ENCODE measurements at places on chromosomes 11 and 22.

DNA sequence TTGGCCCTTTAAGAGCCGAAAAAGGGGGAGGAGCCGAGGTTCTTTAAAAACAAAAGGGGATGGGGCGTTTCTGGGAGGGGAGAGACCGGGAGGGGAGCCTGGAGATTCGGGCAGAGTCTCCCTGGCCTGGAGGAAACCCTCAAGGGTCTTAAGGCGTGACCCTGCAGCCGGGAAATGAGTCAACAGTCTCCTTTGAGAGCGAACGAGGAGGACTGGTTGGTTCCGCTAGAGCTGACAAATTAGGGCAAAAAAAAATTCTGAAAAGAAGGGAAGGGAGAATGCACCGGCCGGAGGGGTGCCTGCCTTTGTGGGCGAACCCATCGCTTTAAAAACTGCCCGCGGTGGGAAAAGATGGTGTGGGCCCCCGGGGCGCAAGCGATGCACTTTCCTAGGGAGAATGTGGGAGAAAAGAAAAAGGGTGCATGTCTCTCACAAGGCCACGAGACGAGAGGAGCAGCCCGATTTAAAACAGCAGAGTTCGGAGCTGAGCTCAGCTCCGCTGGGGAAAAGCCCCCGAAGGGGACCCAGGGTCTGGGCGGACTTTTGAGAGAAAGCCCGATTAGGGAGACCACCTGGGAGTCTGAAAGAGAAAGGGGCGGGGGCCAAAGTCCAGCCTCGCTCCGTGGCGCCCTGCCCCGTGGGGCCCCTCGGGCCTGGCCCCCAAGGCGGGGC lies 874 bp downstream of the ZFTA start:
- peaks cover 66% of the 10 kb centered on the region for H3K4me1 ChIP-seq
- peak overlapping the region; percentile 91 for H3K27ac ChIP-seq
- peak overlapping the region; percentile 95 for H3K4me3 ChIP-seq
- DNase-seq: peak; percentile 63

- peaks cover 58% of the 10 kb centered on the region for H3K36me3 ChIP-seq
- H3K4me1 ChIP-seq: peaks cover 45% of the 10 kb centered on the region
- no peak overlapping the region for H3K4me3 ChIP-seq
- no peaks in the 10 kb centered on the region for H3K27me3 ChIP-seq
Measured at GRCh38 chr11:36499315-36499714, 10.8 kb downstream of the TRAF6 start.

DNA sequence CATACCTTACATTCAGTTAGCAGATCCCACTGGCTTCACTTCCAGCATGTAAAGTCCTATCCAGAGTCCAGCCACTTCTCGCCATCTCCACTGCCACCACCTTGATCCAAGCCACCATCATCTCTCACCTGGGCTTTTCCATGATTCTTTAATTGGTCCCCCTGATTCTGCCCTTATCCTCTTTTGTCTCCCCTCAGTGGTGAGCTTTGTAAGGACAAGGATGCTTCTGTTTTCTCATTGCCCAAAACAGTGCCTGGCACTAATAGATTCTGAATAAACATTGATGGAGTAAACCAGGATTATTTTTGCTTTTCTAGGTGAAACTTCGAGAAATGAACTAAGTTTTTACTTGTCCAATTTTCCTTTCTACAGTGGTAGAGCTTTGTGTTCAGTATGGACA lies 4.4 kb downstream of the POLA2 start:
- DNase-seq: no peak
- peaks cover 21% of the 10 kb centered on the region for H3K4me1 ChIP-seq
- H3K27ac ChIP-seq: no peak overlapping the region

DNA sequence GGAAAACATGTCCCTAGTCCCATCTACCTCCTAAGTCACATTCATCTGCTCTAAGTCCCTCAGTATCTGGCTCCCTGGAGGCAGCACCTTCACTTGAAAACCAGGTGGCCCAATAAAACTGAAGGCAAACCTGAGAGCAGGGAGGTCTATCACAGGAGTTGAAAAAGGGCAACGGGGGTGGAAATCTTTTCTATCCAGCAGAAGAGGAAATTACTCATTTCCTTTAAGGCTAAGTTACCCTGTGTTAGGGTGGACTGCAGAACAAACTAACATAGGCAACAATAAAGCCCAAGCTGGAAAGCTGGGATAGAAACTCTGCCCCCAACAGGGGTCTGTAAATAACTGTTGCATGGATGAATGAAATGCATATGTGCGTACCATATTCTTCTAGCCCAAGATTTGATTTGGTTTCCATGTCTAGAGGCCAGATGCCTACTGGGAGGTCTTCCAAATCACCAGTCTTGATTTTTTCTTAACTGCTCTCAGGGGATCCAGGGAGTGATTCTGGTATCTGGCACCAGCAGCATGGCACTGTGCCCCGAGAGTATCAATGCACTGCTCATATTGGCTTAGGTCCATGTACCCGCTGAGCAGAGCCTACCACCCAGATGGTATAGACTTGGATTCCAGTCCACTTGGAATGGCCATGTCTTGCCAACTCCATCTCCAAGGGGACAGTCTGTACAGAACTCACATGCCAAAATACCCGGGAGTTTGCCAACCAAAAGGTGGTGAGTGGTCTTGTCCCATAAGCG lies 350.0 kb upstream of the NCAM1 start:
- no peaks in the 10 kb centered on the region for H3K36me3 ChIP-seq
- H3K27ac ChIP-seq: no peak overlapping the region
- DNase-seq: no peak

DNA sequence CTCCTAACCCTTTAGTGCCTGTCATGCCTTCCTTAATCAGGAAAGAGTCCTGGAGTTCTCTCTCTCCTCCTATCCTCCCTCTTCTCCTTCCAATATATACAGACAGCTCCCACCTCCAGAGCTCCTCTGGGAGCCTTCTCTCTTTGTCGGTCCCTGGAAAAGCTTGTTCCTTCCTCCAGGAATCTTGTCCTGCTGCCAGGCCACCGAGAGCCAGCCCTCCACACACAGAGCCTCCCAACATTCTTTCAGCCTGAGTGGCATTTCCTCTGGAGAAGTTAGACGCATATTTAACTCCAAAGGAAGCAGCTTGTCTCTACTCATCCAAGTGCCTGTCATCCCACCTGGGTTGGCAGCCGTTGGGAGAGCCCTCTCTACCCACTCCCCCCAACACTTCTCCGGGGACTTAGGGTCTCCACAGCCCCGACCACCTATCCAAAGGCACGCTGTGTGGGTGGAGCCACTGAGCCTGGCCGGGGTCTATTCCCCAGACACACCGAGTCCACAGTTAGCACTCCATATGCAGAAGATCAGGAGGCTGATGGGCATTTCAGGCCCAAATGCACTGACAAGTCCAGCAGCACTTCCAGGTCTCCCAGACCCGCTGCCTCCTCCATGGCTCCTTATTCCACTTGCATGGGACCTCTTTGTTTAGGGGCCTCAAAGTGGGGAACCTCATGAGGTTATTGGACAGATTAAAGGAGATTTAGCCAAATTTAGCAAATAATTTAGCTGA lies 31.1 kb downstream of the DKK3 start:
- peak overlapping the region; percentile 96 for H3K27ac ChIP-seq
- H3K36me3 ChIP-seq: no peaks in the 10 kb centered on the region
- peaks cover 100% of the 10 kb centered on the region for H3K4me1 ChIP-seq
- no peaks in the 10 kb centered on the region for H3K27me3 ChIP-seq
- peak; percentile 71 for DNase-seq
- peak overlapping the region; percentile 26 for H3K4me3 ChIP-seq

DNA sequence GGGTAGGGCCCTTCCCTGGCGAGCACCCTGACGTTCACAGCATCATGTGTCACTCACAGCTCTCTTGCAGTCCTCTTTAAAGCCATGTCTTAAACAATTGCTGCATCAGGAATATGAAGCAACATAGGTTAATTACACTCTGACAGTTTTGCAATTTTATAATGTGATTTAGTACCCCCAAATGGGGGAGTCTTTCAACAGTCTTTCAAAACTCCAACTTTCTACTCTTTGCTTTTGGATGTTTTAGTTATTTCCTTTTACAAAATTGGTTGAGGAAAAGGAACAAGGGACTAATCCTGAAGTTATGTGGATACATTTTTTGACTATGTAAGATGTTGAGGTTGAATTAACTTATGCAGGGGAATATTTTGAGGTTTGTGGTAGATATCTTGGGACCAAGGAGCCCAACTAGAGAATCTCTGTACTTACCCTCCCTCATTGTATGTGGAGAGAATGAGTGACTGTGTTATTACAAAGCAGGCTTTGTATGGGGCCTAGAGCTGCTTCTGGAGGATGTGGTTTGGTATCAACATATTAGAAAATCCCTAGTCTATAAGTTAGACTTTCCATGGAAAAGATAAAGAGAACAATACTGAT lies at the start of gene MMP8:
Gene MMP8 (minus strand): TSS at position 51 of the 597 bp plus-strand sequence. CDS start 99 bp downstream, outside the sequence.
- H3K4me3 ChIP-seq: no peak within 1 kb of the TSS
- no peak within 1 kb of the TSS for H3K27ac ChIP-seq

DNA sequence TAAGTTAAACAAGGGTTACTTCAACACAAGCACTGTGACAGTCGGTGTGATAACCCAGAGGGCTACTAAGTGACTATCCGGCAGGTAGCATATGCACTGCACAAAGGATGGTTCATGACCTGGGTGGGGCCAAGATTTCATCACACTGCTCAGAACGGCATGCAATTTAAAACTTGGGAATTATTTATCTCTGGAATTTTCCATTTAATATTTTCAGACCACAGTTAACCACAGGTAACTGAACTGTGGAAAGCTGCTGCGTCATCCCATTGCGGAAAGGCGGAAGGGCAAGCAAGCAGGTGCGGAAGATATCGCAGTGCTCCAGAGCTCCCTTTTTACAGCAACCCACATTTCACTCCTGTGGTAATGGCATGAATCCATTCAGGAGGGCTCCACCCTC lies 540.8 kb downstream of the INSC start:
- no peak overlapping the region for H3K4me3 ChIP-seq
- no peaks in the 10 kb centered on the region for H3K36me3 ChIP-seq
- DNase-seq: no peak
- H3K27ac ChIP-seq: no peak overlapping the region
- no peaks in the 10 kb centered on the region for H3K27me3 ChIP-seq

DNA sequence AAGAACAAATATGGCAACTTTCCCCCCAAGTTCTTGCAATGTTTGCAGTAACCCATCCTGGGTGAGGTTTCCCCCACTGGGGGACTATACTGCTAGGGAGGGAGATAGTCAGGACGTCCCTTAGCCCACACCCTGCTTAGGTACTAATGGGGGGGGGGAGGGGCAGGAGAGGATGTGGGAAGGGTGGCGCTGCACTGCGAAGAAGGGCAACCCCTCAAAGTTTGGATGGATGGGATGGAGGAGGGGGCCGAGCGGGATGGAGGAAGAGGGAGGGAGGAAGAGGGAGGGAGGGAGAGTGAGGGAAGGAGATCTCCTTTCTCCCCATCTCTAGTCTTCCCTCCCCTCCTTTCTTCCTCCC lies 100.6 kb upstream of the HSD17B12 start:
- H3K4me1 ChIP-seq: peaks cover 73% of the 10 kb centered on the region
- H3K27ac ChIP-seq: no peak overlapping the region
- DNase-seq: no peak
- H3K36me3 ChIP-seq: no peaks in the 10 kb centered on the region
- H3K27me3 ChIP-seq: peaks cover 100% of the 10 kb centered on the region

- H3K27me3 ChIP-seq: peaks cover 85% of the 10 kb centered on the region
- H3K4me3 ChIP-seq: no peak overlapping the region
- H3K36me3 ChIP-seq: no peaks in the 10 kb centered on the region
- no peak overlapping the region for H3K27ac ChIP-seq
- H3K4me1 ChIP-seq: peaks cover 21% of the 10 kb centered on the region
- no peak for DNase-seq
Measured at GRCh38 chr22:30212996-30213441, 33.5 kb downstream of the LIF start.

DNA sequence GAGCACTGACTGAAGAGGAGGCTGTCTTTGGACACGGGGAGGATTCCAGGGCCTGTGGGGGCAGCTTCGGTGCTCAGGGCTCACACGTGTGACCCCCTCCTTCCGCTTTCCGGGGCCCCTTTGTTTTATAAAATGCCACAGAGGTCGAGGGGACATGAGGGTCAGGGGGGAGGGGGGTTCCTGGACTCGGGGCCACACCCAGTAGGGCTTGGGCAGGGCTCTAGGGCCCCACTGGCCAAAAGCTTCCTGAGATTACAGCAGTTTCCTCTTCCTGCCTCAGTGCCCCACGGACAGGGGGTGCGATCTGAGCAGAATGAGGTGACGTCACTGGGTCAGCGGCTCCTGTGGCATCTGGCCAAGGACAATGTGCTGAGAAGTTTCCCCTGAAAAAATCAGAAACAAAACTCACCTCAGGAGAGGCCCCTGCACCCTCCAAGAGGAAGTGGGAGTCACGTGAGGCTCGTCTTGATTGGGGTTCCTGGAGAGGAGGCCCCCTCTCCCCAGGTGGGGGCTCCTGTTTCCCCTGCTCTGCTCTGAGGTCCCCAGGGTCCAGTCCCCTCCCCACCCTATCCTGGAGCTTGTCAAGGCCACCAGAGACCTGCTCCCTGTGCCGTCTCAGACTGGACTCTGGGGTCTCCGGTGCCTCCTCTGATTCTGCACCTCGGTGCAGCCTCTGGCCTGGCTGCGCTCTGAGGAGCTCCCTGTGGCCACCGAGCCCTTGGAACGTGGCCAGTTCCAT lies 6.4 kb upstream of the IFITM3 start:
- H3K4me3 ChIP-seq: peak overlapping the region; percentile 46
- H3K27ac ChIP-seq: peak overlapping the region; percentile 97
- peak; percentile 89 for DNase-seq
- H3K27me3 ChIP-seq: peaks cover 7% of the 10 kb centered on the region
- H3K36me3 ChIP-seq: no peaks in the 10 kb centered on the region
- H3K4me1 ChIP-seq: peaks cover 48% of the 10 kb centered on the region

DNA sequence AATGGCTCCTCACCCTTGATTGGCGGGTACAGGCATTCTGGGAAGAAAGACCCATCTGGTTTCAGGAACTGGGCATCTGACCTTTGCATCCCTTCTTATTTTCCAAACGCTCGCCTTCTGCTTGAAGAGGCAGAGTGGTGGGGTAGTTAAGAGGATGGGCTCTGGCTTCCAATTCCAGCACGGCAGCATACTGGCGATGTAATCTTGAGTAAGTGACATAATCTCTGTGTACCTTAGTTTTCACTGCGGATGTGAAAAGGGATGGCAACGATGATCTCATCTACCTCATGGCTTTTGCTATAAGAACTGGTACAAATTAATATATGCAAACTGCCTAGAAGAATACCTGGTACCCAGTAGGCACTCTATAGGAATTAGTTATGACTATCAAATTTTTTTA lies 10.0 kb upstream of the TIMP3 start:
- H3K4me1 ChIP-seq: peaks cover 15% of the 10 kb centered on the region
- no peak overlapping the region for H3K27ac ChIP-seq
- no peaks in the 10 kb centered on the region for H3K36me3 ChIP-seq
- no peak overlapping the region for H3K4me3 ChIP-seq

DNA sequence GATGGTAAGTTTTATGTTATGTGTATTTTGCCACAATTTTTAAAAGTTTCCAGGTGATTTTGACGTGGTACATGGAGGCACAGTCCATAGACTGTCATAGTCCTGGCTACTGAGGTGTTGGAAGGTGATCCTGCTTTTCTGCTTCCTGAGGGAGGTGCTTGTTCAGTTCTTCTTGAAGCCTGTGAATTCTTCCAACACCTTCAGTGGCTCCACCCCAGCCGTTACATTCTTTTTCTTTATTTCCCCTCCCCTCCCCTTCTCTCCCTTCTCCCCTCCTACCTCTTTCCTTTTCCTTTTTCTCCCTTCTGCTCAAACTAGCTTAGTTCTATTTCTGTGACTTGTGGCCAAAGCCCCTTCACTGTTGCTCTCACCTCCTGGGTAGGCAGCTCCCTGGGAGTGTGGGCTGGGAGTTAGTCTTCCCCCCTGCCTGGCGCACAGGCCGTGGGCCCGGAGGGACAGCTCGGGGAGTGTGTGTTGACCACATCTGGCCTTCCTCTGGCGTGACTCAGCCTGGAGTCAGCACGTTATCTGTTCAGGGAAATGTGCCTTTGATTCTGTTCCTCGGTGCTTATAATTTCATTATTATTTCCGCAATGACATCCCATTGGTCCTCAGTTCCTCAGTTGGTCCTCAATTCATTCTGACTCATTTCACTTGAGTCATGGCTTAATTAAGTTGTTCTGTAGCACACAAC lies 566.2 kb downstream of the TBC1D22A start:
- no peaks in the 10 kb centered on the region for H3K4me1 ChIP-seq
- DNase-seq: no peak
- no peaks in the 10 kb centered on the region for H3K36me3 ChIP-seq
- no peak overlapping the region for H3K4me3 ChIP-seq

Measured in left ventricle myocardium inferior (tissue), 1 donor.